ENCODE measurements at places on chromosomes 16 and 17.

DNA sequence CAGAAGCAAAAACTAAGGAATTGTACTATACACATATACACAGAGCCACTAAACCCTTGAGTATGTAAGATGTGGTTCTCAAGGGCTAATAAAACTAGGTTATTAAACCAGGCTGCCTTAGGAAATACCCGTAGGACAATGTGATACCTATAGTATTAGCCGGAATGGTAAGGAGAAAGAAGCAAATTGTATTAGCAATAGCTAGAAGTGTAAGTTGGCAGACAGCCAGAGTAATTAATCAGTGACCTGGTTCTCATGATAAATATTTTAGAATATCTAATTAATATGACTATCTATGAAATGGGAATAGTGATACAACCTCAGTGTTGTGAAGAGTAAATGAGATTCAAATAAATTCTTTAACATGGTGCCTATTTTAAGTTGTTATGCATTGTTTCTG is 18.6 kb downstream of the GDPD1 start:
- no peak for DNase-seq

DNA sequence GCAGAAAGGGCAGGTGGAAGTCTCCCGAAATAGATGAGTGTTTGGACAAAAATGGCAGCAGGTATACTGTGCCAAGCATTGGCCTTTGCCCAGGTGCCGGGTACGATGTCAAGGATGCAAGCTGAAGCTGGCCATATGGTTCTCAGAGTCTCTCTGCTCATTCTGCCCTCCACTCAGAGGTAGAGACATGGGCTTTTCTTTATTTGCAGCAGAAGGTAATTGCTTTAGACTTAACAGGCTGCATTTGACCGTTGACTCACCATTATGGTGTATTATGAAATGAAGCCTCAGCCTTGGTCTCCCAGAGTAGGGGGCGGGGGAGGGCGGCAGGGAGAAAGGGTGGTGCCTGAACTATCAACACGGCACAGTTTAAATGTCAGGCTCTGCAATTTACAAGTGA is 969.1 kb upstream of the EEF2KMT start:
- no peak for DNase-seq

- DNase-seq: peak; percentile 72
These were observed at the start of gene ACAP1 for GRCh38 chr17:7336240-7337175. Gene ACAP1 (plus strand): TSS chr17:7336529. CDS start chr17:7336735, 206 bp downstream.

GRCh38 chr17:75103601-75104554 is 5.9 kb upstream of the ARMC7 start:
- DNase-seq: no peak

DNA sequence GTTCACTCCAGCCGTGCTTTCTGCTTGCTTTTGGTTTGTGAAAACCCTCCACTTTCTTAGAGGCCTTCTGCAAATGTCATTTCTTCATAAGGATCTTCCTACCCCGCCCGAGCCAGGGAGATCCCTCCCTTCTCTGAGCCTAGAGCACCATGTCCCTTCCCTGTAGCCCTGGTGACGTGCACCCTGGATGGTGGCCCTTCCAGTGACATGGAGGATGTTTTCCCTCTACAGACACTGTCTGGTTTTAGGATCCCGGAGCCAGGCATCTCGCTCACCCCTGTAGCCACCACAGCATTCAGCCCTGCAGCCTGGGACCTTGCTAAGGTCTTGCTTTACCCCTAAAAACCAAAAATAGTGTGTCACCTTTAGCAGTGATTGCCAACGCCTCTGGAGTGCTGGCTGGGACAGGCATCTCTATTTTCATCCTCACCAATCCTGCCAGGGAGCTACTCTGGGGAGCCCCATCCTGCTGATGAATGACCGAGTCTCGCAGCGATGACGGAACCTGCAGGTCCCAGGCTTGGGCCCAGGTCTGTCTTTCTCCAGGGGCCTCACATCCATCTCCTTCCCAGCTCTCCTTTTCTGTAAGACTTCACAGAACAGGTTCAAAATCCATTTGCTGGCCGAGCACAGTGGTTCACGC is 394.1 kb upstream of the TNRC6C start:
- DNase-seq: peak; percentile 25

DNA sequence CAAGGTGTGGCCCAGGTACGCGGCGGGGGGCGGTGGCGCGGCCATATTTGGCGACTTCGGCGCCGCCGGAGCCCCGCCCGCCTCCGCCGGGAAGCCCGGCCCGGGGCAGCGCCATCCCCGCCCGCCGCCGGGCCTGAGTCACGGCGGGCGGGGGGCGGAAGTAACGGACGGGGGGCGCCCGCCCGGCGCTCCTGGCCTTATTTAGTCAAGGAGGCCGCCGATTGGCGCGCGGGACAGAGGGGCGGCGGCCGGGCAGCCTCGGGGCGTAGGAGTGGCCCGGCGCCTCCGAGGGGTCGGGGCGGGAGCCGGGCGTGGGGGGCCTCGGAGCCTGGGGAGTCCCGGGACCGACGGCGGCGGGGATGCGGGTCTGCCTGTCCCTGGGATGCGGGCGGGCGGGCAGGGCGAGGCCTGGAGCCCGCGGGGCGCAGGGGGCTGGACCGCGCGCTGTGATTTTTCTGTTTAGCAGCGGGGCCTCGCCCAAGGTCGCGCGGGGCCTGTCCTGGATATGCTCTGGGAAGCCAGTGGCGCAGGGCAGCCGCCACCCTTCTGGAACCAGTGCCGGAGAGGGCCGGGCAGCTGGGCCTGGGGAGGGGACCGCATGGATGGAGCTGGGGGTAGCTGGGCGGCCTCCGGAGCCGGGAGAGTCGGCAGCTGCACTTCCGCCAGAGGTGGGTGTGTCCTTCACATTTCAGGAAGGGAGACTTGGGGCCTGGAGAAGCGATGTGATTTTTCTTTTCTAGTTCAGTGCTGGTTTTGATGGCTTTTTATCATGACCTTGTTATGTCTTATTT is 2.3 kb upstream of the ACTG1 start:
- peak; percentile 85 for DNase-seq

DNA sequence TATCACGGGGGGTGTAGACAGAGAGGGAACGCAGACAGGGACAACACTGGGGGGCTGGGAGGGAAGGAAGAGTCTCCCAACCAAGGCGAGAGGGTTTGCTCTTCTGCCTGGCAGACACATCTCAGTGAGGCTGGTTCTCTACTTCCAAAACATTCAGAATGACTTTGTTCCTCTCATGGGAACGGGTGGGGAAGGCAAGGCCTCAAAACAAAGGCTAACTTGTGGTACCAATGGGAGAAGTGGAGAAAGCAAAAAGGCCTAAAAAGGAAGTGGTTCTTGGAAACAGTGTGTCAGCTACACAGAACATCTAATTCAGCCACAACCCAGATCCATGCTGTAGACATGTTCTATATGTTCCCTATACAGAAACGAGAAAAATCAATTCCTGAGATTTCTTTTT is 7.5 kb downstream of the FLOT2 start:
- no peak for DNase-seq

DNA sequence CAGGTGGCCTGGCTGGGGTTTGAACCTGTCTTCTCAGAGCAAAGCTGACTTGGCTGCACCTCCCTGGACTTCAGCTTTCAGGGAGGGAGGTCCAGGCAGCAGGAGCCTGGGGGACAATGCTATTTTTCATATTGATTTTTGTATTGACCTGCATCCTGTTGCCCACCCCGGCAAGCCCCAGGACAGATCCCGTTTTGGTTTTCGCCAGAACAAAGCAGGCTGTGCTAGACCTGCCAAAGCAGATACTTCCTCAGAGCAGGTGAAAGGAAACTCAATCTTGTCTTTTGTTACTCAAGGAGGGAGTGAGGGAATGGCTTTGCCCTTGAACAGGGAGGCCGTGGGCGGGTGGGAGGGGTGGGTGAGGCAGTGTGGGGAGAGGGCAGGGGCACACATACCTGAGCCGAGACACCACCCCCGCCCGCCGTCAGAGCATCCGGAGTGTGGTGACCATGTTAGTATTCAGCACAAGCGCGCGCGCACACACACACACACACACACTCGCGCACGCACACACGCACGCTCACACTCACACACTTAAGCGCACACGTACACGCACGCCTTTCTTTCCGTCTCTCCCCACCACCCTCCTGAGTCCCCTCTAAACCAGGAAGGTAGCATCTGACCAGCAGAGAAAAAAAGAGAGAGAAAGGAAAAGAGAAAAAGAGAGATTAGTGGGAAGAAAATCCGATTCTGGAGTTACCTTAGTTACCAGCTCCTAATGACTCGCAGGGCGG is 59.5 kb downstream of the RAI1 start:
- DNase-seq: no peak

DNA sequence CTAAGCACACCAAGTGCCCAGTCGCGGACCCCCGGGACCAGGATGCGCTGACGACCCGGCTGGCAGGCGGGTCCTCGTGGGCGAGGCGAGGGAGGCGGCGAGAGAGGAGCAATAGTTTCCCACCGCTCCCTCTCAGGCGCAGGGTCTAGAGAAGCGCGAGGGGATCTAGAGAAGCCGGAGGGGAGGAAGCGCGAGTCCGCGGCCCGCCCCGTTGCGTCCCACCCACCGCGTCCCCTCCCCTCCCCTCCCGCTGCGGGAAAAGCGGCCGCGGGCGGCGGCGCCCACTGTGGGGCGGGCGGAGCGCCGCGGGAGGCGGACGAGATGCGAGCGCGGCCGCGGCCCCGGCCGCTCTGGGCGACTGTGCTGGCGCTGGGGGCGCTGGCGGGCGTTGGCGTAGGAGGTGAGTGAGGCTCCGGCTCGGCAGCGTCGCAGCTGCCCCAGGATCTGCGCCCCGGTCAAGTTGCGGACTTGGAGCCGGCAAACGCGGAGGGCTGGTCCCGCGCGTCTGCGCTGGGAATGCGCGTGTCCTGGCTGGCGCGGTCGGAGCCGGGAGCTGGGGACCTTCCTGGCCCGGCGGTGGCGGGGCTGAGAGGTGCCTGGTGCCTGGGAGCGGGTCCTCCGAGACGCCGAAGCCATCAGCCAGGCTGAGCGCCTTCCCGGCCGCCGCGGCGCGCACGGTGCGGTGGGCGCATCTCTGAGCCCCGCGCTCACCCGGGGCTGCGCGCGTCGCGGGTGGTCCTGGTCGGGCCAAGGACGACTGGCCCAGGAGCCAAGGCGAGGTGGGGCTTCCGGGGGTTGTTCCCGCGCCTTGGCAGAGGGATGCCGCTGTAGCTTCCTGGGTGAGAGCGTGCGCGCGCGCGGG is at the start of gene ITGB3:
Gene ITGB3 (plus strand): TSS at position 287 of the 862 bp plus-strand sequence. CDS start 35 bp downstream, at position 322.
- DNase-seq: peak; percentile 90
